ENCODE measurements at places on chromosomes 7 and 10.

DNA sequence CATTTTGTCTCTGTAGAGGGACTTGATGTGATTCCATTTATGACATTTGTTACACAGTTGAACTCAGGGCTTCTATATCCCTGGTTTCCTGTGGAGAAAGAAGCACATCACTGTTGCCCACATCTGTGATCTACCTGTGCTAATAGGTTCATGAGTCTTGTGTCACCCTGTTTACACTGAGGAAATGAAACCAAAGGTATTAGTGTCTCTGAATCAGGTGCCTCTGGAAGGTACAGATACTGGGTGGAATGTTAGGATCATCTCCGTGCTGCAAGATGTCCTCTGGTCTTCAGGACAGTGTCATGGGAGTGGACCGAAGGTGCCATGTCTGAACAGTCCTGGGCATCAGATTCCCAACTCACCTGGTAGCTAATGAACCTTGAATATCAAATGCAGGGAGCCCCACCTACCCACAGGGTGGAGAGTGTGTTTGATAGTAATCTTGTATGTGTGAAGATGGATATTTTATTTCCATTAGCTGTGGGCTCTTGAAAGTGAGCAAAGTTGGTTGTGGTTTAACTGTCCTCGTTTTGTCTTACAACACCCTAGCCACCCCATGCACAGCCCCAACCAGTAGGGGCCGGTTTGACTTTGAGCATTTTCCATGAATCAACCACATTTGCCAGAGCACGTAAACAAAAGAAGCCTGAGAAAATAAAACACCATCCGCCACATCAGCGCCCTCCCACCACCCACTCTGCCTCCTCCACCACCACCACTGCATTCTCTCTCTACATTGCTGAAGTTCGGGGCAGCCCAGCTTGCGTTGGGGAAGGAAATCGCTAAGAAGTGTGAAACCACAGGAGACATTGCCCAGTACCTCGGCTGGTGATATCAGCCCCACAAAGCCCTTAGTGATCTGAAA, 40.7 kb downstream of the TARP start:
- no peak for DNase-seq

- no peak for DNase-seq
Observed at GRCh38 chr10:77628906-77629730, 8.5 kb downstream of the KCNMA1 start.

- no peak for DNase-seq
Observed at GRCh38 chr10:3654980-3655379, 130.0 kb downstream of the KLF6 start.

- DNase-seq = no peak
Observed at GRCh38 chr7:13841284-13841683, 148.2 kb downstream of the ETV1 start.
